ENCODE measurements at places on chromosomes 11 and 22.

DNA sequence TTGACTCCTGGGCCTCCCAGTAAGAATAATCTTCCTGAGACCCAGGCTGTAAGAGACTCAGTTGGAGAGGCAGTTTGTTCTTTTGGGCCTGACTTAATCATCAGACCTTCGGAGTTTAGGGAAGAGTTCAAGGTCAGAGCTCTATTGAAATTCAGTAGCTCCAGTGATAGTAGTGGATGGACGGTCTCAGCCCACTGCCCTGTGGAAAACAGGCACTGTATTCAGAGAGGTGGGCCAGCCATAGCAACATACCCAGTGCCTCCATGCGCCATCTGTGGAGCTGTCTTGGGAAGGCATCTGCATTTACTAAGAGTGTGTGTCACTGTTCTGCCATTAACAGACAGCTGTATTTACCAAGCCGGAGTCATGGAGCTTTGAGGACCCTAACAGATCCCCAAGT, 2.9 kb downstream of the SMARCB1 start:
- DNase-seq: no peak

DNA sequence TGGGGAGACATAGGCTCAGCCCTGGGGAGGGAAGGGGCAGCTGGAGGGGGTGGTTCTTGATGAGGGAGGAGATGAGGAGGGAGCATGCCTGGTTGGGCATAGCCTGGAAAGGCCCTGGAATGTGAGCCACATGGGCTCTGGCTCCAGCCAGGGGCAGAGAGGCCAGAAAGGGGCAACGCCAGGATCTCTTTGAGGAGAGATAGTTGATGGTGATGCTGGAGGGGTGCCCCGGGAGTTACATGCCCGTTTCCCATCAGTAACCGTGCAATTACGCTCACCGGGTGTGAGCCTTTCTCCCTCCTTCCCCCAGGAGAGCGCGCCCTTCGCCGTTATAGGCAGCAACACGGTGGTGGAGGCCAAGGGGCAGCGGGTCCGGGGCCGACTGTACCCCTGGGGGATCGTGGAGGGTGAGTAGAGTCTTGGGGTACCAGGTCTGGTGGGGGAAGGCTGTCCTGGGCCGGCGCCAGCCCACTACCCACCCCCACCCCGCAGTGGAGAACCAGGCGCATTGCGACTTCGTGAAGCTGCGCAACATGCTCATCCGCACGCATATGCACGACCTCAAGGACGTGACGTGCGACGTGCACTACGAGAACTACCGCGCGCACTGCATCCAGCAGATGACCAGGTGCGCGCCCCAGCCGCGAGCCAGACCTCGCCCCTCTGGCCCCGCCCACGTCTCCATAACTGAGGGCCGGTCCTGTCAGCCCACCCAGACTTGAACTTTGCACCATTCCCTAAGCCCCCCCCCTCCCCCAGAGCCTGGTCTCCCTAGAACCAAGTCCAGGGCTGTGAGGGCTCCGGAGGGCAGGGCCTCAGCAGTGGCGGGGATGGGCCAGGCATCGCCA, 1.8 kb upstream of the GP1BB start:
- DNase-seq: no peak

DNA sequence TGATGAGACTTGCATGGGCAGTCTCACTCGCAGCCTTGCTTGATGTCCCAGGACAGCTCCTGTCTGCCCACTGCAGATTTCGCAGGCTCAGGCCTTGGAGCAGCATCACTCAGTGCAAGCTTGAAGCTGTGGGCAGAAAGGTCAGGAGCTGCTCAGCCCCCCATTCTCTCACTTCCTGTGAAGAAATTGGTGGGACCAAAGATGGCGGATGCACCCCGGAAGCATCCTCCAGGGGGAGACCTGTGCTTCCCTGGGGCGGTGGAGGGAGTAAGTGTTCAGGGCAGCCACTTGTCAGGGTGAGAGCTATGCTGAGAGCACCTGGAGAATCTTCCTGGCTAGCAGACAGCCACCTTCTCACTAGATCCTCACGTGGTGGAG, 11.3 kb downstream of the PLAAT2 start:
- DNase-seq: peak; percentile 54

GRCh38 chr11:109140857-109141515, 281.0 kb upstream of the C11orf87 start:
- no peak for DNase-seq

DNA sequence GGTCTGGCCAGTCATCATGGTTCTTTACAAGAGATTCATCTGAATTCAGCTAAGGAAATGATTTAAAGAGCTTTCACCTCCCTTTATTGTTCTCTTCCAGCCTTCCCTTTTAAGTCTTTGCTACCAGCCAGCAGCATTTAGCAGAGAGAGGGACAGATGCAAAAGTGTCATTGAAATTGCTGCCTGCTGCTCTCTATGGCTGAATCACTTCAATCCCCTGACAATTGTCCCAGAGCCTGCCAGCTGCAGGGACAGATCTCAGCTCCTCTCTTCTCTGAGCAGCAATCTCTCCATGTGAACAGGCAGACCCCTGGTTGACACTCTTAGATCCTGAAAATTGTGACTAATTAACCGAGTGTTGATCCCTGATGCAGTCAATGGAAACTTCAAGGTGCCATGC, 816.9 kb upstream of the CCDC90B start:
- no peak for DNase-seq
